Astrocyte (in vitro differentiated cells and primary cell): ENCODE measurements at places on chromosomes 2 and 18.

GRCh38 chr18:55232506-55232905, 273.2 kb upstream of the CCDC68 start:
- DNase-seq = no peak

DNA sequence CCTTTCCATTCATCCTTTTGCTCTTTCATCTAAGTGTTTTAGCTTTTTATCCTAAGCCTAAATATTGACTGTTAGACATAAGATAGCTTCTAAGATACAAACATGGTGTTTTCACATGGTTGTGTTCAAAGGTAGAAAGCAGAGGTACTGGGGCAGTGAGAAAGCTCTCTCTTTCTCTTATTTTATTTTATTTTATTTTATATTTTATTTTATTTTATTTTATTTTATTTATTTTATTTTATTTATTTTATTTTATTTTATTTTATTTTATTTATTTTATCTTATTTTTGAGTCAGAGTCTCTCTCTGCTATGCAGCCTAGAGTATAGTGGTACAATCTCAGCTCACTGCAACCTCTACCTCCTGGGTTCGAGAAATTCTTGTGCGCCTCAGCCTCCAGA, 287.2 kb downstream of the IKZF2 start:
- no peak for DNase-seq

GRCh38 chr18:43714343-43715010, 437.2 kb upstream of the SYT4 start:
- DNase-seq = no peak

GRCh38 chr2:207865210-207865609, 95.5 kb upstream of the FZD5 start:
- no peak for DNase-seq

GRCh38 chr2:54768772-54769428, 45.4 kb downstream of the EML6 start:
- peak; percentile 18 for DNase-seq

- peak; percentile 47 for DNase-seq
Observed at GRCh38 chr2:131121464-131121863, 16.3 kb downstream of the PLEKHB2 start.

DNA sequence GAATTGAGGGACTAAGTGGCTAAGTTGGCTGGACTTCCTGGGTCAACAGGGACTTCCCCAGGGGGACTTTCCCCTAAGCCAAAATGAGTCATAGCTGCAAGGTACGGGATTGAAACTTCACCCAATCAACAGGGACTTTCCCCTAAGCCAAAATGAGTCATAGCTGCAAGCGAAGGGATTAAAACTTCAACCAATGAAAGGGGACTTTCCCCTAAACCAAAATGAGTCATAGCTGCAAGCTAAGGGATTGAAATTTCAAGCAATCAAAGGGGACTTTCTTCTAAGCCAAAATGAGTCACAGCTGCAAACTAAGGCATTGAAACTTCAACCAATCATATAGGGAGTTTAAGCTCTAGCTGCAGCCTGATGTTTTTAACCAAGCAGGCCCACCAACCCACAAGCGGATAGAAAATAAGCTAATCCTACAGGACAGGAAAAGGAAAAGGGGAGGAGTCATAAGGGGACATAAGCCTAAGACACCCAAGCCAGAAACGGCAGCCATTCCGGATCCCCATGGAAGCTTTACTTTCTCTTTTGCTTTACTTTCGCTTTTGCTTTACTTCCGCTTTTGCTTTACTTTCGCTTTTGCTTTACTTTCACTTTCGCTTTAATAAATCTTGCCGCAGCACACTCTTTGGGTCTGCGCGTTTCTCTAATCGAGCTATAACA, 1375.4 kb upstream of the CELF4 start:
- peak; percentile 57 for DNase-seq

DNA sequence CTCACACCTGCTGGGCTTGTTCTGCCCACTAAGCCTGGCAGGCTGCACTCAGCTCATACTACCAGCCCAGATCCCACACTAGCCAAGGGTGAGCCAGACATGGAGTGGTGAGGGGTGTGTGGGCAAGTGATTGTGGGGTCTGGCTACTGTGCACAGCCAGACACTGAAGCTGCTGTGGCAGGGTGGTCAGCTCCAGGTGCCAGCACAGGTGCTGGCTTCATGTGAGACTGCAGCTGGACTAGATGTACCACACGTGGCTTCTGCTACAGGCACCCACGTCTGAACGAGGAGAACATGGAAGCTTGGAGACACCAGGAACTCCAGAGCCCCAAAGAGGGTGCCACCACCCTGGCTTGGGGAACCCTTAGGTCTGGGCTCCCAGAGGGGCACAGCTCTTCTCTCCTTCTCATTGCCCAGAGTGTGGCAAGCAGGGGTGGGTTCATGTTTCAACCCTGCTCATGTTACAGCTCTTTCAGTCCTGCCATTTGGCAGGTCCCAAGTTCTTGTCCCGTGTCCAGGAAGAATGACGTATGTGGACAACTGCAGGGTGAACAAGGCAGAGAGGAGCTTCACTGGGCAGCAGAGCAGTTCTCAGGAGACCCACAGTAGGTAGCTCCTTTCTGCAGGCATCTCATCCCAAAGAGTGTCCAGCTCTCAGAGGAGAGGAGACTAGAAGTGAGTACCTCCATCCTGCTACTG, 1624.2 kb upstream of the TMEFF2 start:
- DNase-seq = no peak

DNA sequence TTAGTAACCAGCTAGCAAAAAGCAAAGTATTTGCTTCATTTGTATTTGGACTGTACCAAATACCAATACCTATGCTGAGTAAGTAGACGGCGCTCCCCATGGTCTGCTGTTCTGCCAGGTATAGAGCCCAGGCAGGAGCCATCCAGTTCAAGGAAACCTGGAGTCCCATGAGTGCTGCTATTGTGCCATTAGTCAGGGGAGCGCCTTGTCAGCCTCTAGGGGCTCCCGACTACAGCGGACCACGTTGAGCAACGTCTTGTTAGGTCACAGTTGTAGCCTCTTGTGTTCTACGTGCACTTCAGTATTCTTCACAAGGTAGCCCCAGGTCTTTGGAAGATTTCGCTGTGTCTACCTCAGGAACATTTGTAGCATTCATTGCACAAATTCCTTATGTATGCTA, 21.6 kb upstream of the SLC9A2 start:
- DNase-seq = no peak

- DNase-seq = no peak
Observed at GRCh38 chr2:121189011-121189410, 96.0 kb downstream of the TFCP2L1 start.

DNA sequence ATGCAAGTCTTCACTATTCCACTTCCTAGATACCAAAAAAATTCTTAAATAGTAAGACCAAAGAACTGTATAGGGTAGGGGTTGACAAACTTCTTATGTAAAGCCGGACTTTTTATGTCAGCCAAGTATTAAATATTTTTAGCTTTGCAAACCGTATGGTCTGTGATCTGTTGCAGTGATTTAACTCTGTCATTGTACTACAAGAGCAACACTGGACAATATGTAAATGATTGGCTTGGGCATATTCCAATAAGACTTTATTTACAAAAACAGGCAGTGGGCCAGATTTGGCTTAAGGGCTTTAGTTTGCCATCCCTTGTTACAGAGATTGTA, 48.0 kb downstream of the MGAT5 start:
- no peak for DNase-seq

- no peak for DNase-seq
Observed at GRCh38 chr18:57461652-57462269, 26.6 kb downstream of the ONECUT2 start.

DNA sequence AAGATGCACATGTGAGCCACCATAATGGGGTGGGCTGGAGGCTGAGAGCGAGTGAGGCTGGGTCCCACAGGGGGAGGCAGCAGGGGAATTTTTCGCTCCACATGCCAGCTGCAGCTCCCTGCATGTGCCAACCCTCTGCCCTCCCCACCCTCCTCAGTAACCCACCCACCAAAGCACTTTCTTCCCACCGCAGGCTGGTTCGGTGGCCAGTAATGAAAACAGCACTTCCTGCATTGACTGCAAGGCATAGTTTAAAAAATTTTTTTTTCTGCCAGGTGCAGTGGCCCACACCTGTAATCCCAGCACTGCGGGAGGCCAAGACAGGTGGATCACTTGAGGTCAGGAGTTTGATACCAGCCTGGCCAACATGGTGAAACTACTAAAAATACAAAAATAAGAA, 147.5 kb upstream of the TTC39C start:
- no peak for DNase-seq

- no peak for DNase-seq
Observed at GRCh38 chr18:74375999-74376398, 60.4 kb downstream of the C18orf63 start.

- DNase-seq = peak; percentile 22
Observed at GRCh38 chr18:12750076-12750714, 47.4 kb downstream of the PSMG2 start.

GRCh38 chr2:26327291-26328272, 18.4 kb upstream of the SELENOI start:
- DNase-seq = peak; percentile 24

DNA sequence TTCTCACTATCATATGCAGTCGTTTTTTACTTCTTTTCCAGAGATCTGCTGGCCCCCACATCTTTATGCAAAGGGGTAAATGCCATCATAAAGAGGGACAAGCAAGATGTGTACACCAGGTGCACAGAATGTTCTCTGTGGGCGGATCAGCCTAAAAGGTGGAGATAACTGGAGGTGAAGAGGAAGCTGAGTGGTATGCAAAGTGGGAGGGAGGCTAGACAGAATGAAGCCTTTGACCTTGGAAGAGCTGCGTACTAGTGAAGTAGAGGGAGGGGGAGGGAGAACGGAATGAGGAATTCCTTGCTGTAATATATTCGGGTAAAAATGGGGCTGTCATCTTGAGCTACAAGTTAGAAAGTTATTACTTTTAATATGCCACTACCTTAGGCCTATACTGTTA, 287.5 kb upstream of the VRK2 start:
- no peak for DNase-seq

GRCh38 chr18:63377275-63377980, 10.4 kb upstream of the KDSR start:
- no peak for DNase-seq

DNA sequence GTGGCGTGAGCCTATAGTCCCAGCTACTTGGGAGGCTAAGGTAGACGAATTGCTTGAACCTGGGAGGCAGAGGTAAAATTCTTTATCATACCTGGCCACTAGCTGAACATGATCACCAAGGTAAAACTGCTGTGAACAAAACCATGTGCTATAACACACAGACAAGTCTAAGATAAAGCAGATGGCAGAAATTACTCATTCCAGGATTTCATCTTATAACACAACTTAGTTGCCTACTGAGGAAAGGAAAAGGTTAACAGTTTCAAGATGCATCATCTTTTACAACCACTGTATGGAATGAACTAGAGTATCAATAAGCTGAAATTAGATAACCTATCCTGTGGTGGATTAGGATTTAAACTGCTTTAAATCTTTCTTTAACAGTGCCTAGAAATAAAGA, 8.3 kb downstream of the ARL5A start:
- DNase-seq = no peak

- no peak for DNase-seq
Observed at GRCh38 chr2:114609203-114609602, 166.8 kb downstream of the DPP10 start.

DNA sequence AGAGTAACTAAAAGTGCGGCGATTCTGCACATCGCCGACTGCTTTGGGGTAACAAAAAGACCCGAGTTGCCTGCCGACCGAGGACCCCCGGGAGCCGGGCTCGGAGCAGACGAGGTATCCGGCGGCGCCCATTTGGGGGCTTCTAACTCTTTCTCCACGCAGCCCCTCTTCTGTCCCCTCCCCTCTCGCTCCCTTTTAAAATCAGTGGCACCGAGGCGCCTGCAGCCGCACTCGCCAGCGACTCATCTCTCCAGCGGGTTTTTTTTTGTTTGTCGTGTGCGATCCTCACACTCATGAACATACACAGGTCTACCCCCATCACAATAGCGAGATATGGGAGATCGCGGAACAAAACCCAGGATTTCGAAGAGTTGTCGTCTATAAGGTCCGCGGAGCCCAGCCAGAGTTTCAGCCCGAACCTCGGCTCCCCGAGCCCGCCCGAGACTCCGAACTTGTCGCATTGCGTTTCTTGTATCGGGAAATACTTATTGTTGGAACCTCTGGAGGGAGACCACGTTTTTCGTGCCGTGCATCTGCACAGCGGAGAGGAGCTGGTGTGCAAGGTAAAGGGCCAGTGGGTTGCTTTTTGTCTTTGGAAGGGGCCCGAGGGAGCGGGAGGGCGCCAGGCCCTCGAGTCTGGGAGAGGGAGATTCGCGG, 1.4 kb downstream of the TRIB2 start:
- no peak for DNase-seq

DNA sequence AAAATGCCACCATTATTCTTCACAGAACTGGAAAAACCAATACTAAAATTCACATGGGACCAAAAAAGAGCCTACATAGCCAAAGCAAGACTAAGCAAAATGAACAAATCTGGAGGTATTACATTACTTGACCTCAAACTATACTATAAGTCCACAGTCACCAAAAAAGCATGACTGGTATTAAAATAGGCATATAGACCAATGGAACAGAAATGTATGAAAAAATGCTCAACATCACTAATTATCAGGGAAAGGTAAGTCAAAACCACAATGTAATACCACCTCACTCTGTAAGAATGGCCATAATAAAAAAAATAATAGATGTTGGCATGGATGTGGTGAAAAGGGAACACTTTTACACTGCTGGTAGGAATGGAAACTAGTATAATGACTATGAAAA, 158.6 kb downstream of the CDH2 start:
- DNase-seq = peak; percentile 39
